ENCODE measurements at places on chromosomes 3 and 15.

DNA sequence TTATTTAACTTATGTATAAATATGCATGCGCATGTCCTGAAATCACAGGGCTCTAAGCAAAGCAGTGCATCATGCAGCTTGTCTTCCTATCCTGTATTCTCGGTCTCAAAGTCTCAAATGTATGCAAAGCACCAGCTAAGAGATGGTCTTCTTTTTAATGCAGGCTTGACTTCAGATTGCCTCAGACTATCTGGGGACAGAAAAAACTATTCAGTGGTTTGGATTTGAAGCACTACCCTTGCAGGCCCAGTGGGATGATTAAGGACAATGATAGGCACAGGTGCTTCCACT lies 18.5 kb upstream of the NMNAT3 start:
- DNase-seq = no peak

DNA sequence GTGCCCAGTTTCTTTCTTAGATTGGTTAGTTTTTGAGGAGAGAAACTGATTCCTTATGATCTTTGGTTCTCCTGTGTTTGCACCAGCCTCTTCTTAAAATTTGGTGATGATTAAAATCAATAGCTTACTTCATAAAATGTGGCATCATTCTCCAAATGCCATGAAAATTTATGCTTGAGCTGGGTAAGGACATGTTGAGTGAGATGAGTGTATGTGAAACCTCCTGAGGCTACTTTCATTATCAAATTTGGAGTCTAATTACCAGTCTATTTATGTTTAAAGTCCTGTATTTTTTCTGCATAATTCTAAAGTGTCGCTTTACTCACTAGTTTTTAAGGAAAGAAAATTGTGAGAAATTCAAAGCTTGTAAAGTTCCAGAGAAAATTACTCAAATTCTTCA lies 102.1 kb downstream of the DIPK2A start:
- DNase-seq = no peak

DNA sequence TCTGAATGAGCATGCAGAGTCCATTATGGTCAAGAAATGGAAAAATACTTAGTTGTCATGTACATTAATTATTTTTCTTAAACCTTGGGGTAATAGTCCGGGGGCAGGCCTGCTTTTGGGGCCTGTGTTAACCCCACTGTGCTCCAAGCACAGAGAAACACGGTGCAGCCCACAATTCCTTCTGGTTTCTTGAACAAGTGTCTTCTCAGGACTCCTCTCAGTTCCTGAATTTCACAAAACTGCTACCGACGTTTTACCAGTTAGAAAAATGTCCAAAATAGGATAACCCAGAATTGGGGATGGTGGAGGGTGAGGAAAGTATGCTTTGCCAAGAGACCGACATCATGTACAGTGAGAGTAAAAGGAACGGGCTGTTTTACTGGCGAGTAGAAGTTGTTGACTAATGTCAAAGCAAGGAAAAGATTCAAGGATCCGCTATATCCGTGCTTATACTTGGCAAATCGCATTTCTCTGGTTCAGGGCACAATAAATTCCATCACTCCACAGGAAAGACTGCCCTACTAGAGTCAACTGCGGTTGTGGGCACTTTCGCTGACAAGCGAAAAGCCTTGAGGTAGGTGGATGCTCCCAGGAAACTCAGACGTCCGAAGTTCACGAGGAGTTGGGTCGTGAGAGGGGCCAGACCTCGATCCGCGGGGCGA lies 495 bp upstream of the NXPE3 start:
- DNase-seq = no peak

DNA sequence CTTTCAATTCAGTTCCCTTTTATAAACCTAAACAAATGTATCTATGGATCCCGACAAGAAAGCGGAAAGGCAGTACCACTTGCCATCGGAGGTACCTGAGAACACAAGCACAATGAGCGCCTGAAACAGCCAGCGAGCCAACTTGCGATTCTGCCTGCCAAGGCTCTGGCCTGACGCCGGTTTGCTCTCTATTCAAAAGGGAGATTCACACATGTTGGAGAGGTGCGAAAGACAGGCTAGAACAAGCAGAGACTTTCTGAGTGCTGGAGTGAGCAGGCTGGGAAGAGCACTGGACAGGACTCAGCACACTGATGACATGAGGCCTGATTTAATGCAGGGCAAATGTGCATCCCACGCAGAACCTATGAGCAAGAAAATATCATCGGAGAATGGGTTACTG lies 17.7 kb upstream of the PRR23E start:
- DNase-seq = no peak

GRCh38 chr3:195577645-195578177 lies 6.0 kb downstream of the APOD start:
- DNase-seq = no peak

DNA sequence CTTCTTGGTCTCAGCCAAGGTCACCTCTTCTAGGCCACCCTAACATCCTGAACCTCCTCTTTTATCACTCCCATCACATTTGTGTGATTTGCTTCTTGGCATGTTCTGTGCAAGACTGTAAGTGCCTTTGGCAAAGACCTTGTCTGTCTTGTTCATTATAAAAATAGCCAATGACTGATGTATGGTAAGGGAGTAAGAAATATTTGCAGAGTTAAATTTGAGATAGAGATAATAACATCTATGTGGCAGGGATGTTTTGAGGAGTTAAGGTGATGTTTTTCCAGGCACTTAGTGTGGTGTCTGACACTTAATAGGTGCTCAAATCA lies 202.3 kb downstream of the CADPS start:
- DNase-seq = no peak

DNA sequence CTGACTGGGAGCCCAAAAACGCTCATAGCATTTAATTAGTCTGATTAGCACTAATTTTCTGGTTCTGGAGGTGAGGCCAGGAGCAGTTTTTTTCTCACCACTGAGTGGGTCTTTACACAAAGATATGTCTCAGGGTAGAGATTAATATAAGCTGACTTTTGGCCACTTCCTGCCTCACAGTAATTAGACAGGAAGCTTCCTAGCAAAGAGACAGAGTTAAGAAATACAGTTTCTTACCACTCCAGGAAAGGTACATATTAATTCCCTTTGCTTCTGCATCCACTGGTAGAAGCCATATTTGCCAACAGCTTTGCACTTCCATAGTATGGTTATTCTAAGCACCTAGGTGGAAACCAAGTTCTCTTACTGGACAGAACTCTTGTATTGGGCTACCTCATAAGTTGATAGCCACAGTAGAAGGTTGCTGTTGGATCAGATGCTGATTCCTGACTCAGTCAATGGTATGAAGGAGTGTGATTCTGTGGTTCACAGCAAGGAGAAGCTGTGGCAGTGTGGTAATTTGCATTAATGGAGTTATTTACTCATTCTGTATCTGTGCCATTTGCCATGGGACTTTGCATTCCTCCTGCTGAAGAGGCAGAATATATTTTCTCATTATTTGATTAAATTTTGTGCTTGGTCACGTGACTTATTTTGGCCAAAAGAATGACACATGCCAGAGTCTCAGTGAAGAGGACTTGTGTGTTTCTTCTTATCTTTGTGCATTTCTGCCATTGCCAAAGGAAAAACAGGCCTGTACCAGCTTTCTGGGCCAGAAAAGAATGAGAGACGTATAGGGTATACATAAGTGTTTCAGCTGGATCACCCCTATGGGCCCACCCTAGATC lies 17.5 kb upstream of the ZBTB20 start:
- no peak for DNase-seq

DNA sequence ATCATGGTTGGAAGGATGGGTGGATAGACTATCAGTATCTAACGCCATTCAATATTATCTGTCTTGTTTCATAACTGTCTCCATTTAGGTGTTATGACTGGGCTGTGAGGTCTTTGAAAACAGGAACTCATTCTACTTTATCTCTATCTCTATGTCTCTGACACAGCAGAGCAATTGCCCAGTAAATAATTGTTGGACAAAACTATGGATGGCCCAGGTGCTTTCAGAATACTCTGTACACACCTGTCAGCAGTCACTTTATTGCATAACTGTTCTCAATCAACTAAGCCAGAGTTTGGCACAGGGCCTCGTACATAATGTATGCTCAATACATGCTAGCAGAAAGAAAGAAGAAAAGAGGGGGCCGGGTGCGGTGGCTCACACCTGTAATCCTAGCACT lies 210.3 kb downstream of the OPA1 start:
- DNase-seq = no peak

- no peak for DNase-seq
These were observed 57.9 kb downstream of the RASGRF1 start for GRCh38 chr15:79032656-79033055.

DNA sequence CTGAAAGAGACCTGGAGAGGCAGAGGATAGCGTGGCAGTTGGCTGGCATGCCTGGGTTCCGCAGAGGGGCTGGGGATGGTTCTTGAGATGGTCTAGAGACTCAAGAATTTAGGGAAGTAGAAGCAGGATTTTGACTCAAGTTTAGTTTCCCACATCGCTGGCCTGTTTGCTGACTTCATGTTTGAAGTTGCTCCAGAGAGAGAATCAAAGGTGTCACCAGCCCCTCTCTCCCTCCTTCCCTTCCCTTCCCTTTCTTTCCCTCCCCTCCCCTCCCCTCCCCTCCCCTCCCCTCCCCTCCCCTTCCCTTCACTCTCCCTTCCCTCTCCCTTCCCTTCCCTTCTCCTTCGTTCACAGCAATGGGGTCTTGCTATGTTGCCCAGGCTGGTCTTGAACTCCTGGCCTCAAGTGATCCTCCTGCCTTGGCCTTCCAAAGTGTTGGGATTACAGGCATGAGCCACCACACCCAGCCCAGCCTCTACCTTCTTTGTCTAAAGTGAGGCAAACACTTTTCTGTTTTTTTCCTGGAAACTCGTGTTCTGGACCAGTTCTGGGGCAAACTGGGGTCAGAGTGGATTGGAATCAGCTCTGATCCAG lies 10.2 kb downstream of the CHRD start:
- DNase-seq = no peak

- DNase-seq = no peak
These were observed 40.2 kb upstream of the UBE2E2 start for GRCh38 chr3:23162934-23163333.

Measured in AG09309 (cell line).